Activated CD4-positive, alpha-beta T cell treated with anti-CD3 and anti-CD28 coated beads, Interleukin-2, amount 10 ng/mL, durations not matched to agents 24 days and 14 days (primary cell): ENCODE measurements at places on chromosomes 4 and X.

- H3K27me3 ChIP-seq: peaks cover 8% of the 10 kb centered on the region
- peaks cover 1% of the 10 kb centered on the region for H3K4me1 ChIP-seq
- H3K4me3 ChIP-seq: no peak overlapping the region
- no peak for DNase-seq
These were observed 34.3 kb downstream of the ENPEP start for GRCh38 chr4:110510277-110510676.

GRCh38 chr4:132839070-132839469 lies 310.0 kb upstream of the PCDH10 start:
- H3K36me3 ChIP-seq: no peaks in the 10 kb centered on the region
- no peaks in the 10 kb centered on the region for H3K27me3 ChIP-seq
- DNase-seq: no peak
- H3K4me3 ChIP-seq: no peak overlapping the region

- no peaks in the 10 kb centered on the region for H3K36me3 ChIP-seq
- DNase-seq: no peak
- no peaks in the 10 kb centered on the region for H3K4me1 ChIP-seq
- H3K27ac ChIP-seq: no peak overlapping the region
- no peak overlapping the region for H3K4me3 ChIP-seq
These were observed 6.2 kb upstream of the GSPT2 start for GRCh38 chrX:51737091-51737490.

GRCh38 chr4:155607481-155607880 lies 59.2 kb upstream of the GUCY1A1 start:
- H3K27me3 ChIP-seq: peaks cover 8% of the 10 kb centered on the region
- no peak overlapping the region for H3K27ac ChIP-seq
- peaks cover 2% of the 10 kb centered on the region for H3K4me1 ChIP-seq
- no peak for DNase-seq

DNA sequence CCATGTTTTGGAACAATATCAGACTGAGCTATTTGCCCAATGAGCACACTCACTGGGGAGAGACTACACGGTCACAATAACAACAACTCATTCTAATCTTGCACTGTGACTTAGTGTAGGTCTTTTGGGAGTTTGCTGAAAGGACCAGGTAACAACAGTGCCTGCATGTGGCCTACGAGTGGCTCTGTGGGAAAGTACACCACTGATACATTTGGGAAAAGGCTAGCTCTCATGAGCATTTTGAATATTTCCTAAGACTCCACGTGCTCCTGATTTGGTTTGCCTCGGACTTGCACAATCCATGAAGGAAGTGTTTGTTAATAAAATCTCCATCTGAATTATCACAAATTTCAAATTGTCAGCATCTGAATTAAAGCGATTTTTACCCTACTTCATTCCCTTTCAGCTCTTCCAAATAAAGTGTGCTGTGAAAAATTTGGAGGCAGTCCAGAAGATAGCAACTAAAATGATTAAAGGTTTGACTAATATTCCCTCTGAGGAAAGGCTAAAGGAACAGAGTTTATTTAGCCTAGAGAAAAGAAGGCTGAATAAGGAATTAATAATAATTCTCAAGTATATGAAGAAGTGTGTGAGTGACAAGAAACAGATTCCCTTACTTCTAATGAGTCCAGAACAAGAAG lies 406.4 kb downstream of the PPARGC1A start:
- no peaks in the 10 kb centered on the region for H3K27me3 ChIP-seq
- no peaks in the 10 kb centered on the region for H3K36me3 ChIP-seq
- no peak overlapping the region for H3K4me3 ChIP-seq
- H3K27ac ChIP-seq: no peak overlapping the region
- H3K4me1 ChIP-seq: no peaks in the 10 kb centered on the region

DNA sequence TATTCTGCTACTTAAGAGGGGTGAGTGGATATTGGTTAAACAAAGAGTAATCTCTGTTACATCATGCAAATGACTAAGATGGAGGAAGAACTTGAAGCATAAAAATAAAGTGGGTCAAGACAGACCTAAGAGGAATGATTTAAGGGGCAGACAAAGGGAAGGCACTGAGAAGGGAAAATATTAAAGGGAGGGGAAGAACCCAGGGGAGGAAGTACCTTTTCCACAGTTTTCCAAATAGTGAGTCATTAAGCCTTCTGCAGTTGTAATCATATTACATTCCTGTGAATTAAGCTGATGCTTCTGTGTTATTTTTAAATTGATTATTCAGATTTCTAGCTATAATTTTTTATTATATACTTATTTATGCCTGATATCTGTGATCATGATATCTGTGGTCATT lies 253.3 kb downstream of the CENPC start:
- no peaks in the 10 kb centered on the region for H3K36me3 ChIP-seq
- no peaks in the 10 kb centered on the region for H3K4me1 ChIP-seq
- DNase-seq: no peak
- no peaks in the 10 kb centered on the region for H3K27me3 ChIP-seq
- H3K27ac ChIP-seq: no peak overlapping the region
- no peak overlapping the region for H3K4me3 ChIP-seq

DNA sequence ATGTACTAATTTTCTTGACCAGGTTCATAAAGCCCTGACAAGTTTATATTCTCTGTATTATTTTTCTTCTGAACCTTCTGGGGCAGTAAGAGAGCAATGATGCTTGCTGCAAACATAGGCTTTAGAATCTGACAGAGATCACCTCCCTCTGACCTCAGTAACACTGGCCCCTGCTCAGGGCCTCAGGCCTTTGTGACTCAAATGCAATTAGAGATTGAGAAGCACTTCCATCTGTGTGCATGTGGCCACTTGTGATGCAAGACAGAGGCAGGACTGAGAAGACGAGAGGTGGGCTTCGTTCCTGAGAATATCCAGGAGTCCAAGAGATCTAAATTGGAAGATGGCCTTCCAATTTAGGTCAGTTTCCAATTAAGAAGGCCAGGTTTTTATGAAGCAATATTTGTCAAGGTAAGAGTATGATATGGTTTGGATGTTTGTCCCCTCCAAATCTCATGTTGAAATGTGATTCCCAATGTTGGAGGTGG lies 82.8 kb upstream of the VEGFC start:
- no peak overlapping the region for H3K27ac ChIP-seq
- no peak overlapping the region for H3K4me3 ChIP-seq
- H3K4me1 ChIP-seq: no peaks in the 10 kb centered on the region

- no peak for DNase-seq
- H3K27ac ChIP-seq: no peak overlapping the region
- no peaks in the 10 kb centered on the region for H3K36me3 ChIP-seq
- H3K27me3 ChIP-seq: no peaks in the 10 kb centered on the region
- H3K4me3 ChIP-seq: no peak overlapping the region
These were observed 25.5 kb upstream of the FHL1 start for GRCh38 chrX:136121788-136122187.

- H3K4me1 ChIP-seq: peaks cover 13% of the 10 kb centered on the region
- DNase-seq: peak; percentile 63
- H3K4me3 ChIP-seq: no peak overlapping the region
- H3K36me3 ChIP-seq: peaks cover 7% of the 10 kb centered on the region
- H3K27ac ChIP-seq: no peak overlapping the region
- peaks cover 58% of the 10 kb centered on the region for H3K27me3 ChIP-seq
These were observed 2.4 kb upstream of the PCDH10 start for GRCh38 chr4:133146574-133147241.

GRCh38 chr4:153495480-153496193 lies 29.5 kb downstream of the TMEM131L start:
- peak overlapping the region; percentile 94 for H3K27ac ChIP-seq
- peaks cover 25% of the 10 kb centered on the region for H3K36me3 ChIP-seq
- peak overlapping the region; percentile 42 for H3K4me3 ChIP-seq
- peaks cover 71% of the 10 kb centered on the region for H3K4me1 ChIP-seq
- H3K27me3 ChIP-seq: no peaks in the 10 kb centered on the region
- peak; percentile 68 for DNase-seq

GRCh38 chr4:27836523-27836922 lies 975.9 kb downstream of the STIM2 start:
- H3K4me1 ChIP-seq: no peaks in the 10 kb centered on the region
- no peak overlapping the region for H3K4me3 ChIP-seq
- no peak overlapping the region for H3K27ac ChIP-seq
- no peak for DNase-seq
- H3K36me3 ChIP-seq: no peaks in the 10 kb centered on the region
- H3K27me3 ChIP-seq: no peaks in the 10 kb centered on the region

GRCh38 chr4:71709961-71710360 lies 73.9 kb downstream of the GC start:
- no peak overlapping the region for H3K4me3 ChIP-seq
- no peak overlapping the region for H3K27ac ChIP-seq
- no peak for DNase-seq
- H3K4me1 ChIP-seq: no peaks in the 10 kb centered on the region
- no peaks in the 10 kb centered on the region for H3K36me3 ChIP-seq

- DNase-seq: no peak
- peaks cover 10% of the 10 kb centered on the region for H3K4me1 ChIP-seq
- H3K4me3 ChIP-seq: no peak overlapping the region
- H3K36me3 ChIP-seq: peaks cover 1% of the 10 kb centered on the region
These were observed 6.0 kb upstream of the VGLL1 start for GRCh38 chrX:136525738-136526606.

DNA sequence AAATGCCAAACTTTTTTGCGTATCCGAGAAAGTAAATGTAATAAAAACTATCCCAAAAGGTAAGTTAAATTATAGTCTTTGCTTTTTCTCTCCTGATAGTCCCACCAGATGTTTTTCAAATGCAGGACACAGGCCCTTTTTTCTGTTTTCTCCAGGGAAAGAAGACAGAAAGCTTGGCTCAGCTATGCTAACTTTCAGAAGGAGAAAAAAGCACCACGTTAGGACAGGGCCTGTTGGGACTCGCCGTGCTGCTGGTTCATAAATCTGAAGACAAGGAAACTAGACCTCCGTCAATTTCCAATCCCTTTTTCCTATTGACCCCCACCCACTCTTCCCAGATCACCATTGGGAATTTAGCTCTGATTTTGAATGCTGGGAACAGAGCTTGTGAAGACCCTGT lies 220.9 kb upstream of the SFRP2 start:
- no peak for DNase-seq
- no peak overlapping the region for H3K4me3 ChIP-seq
- no peaks in the 10 kb centered on the region for H3K36me3 ChIP-seq

GRCh38 chr4:96016634-96017299 lies 176.9 kb downstream of the PDHA2 start:
- H3K4me3 ChIP-seq: no peak overlapping the region
- no peak overlapping the region for H3K27ac ChIP-seq
- H3K36me3 ChIP-seq: no peaks in the 10 kb centered on the region
- no peaks in the 10 kb centered on the region for H3K27me3 ChIP-seq
- DNase-seq: no peak
- no peaks in the 10 kb centered on the region for H3K4me1 ChIP-seq

DNA sequence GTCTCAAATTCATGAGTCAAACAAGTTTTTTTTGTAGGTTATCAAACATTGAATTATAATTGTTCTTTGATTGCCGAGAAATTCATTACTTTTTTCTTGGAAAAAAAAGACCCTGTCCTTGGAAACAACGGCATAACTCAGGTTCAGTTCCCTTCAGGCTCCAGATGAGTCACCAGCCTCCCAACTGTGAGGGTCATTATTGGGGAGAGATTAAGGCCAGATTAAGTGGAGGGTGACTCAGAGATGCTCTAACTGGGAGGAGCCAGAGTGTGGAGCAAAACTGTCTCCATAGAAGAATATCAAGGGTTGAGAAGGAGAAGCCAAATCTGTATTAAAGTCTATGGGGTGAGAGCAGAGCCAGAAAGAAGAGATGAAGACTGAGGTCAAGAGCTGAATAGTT lies 9.6 kb downstream of the ADGRG4 start:
- DNase-seq: no peak
- no peaks in the 10 kb centered on the region for H3K4me1 ChIP-seq
- no peaks in the 10 kb centered on the region for H3K36me3 ChIP-seq
- no peak overlapping the region for H3K27ac ChIP-seq
- H3K4me3 ChIP-seq: no peak overlapping the region

GRCh38 chr4:48129307-48130014 lies 4.6 kb downstream of the TXK start:
- peak; percentile 81 for DNase-seq
- peaks cover 72% of the 10 kb centered on the region for H3K4me1 ChIP-seq
- H3K27ac ChIP-seq: peak overlapping the region; percentile 93
- H3K36me3 ChIP-seq: peaks cover 14% of the 10 kb centered on the region
- H3K27me3 ChIP-seq: no peaks in the 10 kb centered on the region
- H3K4me3 ChIP-seq: peak overlapping the region; percentile 78

DNA sequence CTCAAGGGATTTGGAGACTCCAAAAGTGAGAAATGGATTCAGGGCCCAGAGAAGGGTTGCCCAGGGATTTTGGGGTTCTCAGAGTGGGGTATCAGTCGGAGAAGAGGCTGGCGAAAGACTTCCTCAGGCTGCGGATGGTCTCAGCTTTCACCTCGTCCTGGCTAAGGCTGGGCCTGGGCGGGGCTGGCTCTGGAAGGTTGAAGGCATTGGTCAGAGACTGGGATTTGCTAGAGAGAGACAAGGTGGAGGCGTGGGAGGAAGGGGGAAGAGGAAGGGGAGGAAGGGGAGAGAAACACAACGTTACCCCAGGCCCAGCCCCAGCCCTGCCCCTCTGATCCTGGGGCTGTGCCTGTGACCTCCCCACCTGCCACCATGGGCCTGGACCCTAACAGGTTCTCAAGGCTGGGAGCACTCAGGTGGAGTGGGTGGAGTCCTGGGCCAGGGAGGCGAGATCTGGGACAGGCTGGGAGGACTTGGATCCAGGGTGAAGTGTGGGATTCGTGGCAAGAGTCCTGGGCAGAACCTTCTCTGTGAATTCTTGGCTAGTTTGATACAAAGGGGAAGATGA lies 9.4 kb upstream of the TIMP1 start:
- peaks cover 8% of the 10 kb centered on the region for H3K4me1 ChIP-seq
- H3K4me3 ChIP-seq: no peak overlapping the region
- peaks cover 31% of the 10 kb centered on the region for H3K36me3 ChIP-seq
- DNase-seq: no peak

- no peak overlapping the region for H3K27ac ChIP-seq
- H3K4me1 ChIP-seq: no peaks in the 10 kb centered on the region
- H3K4me3 ChIP-seq: no peak overlapping the region
- H3K27me3 ChIP-seq: peaks cover 33% of the 10 kb centered on the region
These were observed 6.5 kb downstream of the SPP1 start for GRCh38 chr4:87982036-87982435.

- no peak for DNase-seq
- no peak overlapping the region for H3K4me3 ChIP-seq
- H3K4me1 ChIP-seq: no peaks in the 10 kb centered on the region
- H3K27ac ChIP-seq: no peak overlapping the region
- H3K27me3 ChIP-seq: no peaks in the 10 kb centered on the region
These were observed 30.9 kb downstream of the QDPR start for GRCh38 chr4:17480955-17481354.

- H3K4me3 ChIP-seq: no peak overlapping the region
- H3K27me3 ChIP-seq: peaks cover 10% of the 10 kb centered on the region
- H3K4me1 ChIP-seq: no peaks in the 10 kb centered on the region
- no peak for DNase-seq
- H3K36me3 ChIP-seq: no peaks in the 10 kb centered on the region
These were observed 38.5 kb upstream of the STPG2 start for GRCh38 chr4:98181809-98182208.

GRCh38 chr4:173490817-173491528 lies 39.1 kb downstream of the HAND2 start:
- H3K36me3 ChIP-seq: no peaks in the 10 kb centered on the region
- H3K27me3 ChIP-seq: peaks cover 16% of the 10 kb centered on the region
- no peak overlapping the region for H3K4me3 ChIP-seq
- peak; percentile 58 for DNase-seq
- H3K27ac ChIP-seq: no peak overlapping the region

GRCh38 chr4:113468165-113469022 lies 293.1 kb downstream of the CAMK2D start:
- no peak overlapping the region for H3K4me3 ChIP-seq
- H3K36me3 ChIP-seq: peaks cover 38% of the 10 kb centered on the region
- H3K4me1 ChIP-seq: peaks cover 18% of the 10 kb centered on the region
